ENCODE measurements at places on chromosomes 6 and 20. TPM values are rescaled to one million over a fixed set of nuclear protein-coding genes. Genes with fewer than 3 reads are reported as not detected.

GRCh38 chr6:31813465-31813849, 1.6 kb downstream of the HSPA1L start:
- DNase-seq, result no peak

ADGRF4 gene
- polyA plus RNA-seq, result not detected

DNA sequence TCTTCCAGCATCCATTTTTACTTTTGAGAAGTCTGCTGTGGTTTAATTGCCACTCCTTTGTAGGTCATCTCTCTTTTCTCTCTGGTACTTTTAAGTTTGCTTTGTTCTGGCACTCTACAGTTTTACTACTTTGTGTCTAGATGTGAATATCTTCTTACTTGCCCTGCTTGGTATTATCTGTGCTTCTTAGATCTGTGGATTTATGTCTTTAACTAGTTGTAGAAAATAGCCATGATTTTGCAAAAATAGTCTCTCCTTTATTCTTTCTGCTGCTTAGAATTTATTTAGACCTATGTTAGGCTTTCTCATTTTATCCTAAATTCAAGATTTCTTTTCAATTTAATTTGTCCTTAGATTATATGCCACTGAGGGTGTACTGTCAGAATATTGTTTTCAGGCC, 5.2 kb upstream of the MAK start:
- no peak for DNase-seq

- no peak for DNase-seq
These were observed 118.0 kb downstream of the ARMC2 start for GRCh38 chr6:108966251-108966650.

GRCh38 chr6:40626886-40627285, 39.7 kb upstream of the LRFN2 start:
- DNase-seq, result no peak

DNA sequence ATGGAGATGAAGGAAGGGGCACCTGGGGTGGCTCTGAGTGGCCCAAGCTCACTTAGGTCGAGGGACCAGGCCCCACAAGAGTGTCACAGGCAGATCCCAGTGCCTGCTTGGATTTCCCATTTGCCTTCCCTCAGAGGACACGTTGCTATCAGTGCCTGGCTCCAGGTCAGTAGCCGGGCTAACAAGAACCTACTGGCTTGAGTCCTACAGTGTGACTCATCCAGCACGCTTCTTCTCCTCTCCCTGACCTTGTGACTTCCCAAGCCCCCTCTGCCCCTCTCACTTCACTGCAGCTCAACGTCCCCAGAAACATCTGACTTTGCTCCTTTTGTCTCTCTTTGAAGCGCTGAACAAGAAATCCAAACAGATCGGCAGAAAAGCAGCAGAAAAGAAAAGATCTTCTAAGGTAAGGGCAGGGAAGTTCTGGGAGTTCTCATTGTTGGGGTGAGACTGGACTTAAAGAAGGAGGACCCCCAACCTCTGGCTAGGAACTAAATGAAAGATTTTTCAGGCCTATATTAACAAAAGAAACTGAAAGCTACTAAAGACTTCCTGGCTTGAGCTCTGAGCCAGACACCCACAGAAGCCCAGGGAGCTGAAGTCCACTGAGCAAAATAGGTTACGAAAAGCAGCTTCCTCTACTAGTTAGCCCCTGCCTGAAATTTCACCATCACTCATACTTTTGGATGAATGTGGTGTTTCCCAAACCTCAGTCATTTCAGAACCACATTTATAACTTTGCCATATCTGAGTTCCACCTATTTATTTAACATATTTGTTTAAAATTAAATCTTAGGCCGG, 21.5 kb downstream of the ASIP start:
- no peak for DNase-seq

- DNase-seq, result no peak
These were observed 156.6 kb downstream of the OPN5 start for GRCh38 chr6:47938405-47938804.

GRCh38 chr6:35810971-35811698, 6.0 kb downstream of the LHFPL5 start:
- peak; percentile 61 for DNase-seq

- DNase-seq, result peak; percentile 16
These were observed 22.2 kb downstream of the PSMG4 start for GRCh38 chr6:3280866-3281465.

DNA sequence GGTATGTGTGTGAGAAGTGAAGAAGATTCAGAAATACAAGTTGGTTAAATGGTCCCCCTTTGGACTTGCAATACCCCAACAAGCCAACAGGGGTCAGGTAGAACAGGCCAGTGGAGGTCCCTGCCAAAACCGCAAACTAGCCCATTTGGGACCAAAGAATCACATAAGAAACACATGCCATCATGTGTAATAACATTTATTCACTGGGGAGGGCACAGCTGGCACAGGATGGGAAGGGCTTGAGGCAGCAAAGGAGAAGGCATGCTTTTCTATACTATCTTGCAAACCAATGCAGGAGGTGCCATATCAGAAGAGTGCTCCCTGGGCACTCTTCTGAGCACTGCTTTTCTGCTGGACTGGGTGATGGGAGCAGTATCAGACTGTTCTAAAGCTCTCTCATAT, 116.1 kb upstream of the TRAF3IP2 start:
- DNase-seq, result peak; percentile 72

GRCh38 chr20:44650771-44651433, 597 bp downstream of the ADA start:
- no peak for DNase-seq

- DNase-seq, result no peak
These were observed 165.0 kb downstream of the SMOC2 start for GRCh38 chr6:168605964-168606363.

DNA sequence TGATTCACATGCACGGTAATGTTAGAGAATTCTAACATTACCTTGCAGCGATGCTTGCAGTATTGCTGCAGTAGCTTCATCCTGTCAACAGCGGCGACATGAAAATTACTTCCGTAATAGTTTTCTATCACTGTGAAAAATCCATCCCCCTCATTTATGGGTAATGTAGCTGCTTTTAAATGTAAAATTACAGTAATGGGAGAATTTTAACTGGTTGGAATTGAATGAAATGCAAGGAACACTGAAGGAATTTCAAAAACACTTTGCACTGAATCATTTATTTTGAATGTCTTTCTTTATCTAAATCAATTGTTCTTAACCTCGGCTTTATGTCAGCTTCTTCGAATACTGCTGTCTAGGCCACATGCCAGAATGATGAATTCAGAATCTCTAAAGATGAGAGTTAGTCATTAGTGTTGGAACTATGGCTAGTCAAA, 102.4 kb upstream of the HIVEP1 start:
- no peak for DNase-seq

SYTL3 gene
- polyA plus RNA-seq, result 11.4 TPM

WFDC2 gene
- polyA plus RNA-seq, result 8.5 TPM
